Naive thymus-derived CD8-positive, alpha-beta T cell (primary cell): ENCODE measurements at places on chromosomes 4 and X. TPM values are rescaled to one million over a fixed set of nuclear protein-coding genes. Genes with fewer than 3 reads are reported as not detected.

ADH7 gene
- not detected for total RNA-seq

WNK3 gene
- total RNA-seq: 0.88 TPM

VCX3A gene
- total RNA-seq: not detected

APLN gene
- total RNA-seq: not detected

GLOD5 gene
- not detected for total RNA-seq

NLRP2B gene
- total RNA-seq: not detected

HOPX gene
- 5.9 TPM for total RNA-seq

RAI2 gene
- total RNA-seq: 3.2 TPM

DNA sequence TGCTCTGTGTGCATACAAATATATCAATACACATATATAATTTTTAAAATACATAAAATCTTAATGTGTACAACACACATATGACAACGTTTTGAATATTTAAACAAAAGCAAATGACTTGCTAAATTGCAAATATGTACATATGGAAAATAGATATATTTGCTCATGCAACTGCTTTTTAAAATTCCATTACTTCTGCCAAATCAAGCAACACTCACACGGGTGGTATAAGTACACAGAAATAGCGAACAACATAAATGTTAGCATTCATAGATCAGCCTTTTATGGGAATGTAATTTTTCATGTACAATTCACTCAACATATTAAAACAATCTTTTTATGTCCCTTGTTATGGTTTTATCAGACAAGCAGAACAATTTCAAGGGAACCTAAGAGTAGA, 116.3 kb downstream of the DMD start:
- H3K27ac ChIP-seq: no peak overlapping the region
- no peaks in the 10 kb centered on the region for H3K27me3 ChIP-seq
- H3K4me1 ChIP-seq: no peaks in the 10 kb centered on the region
- no peak for DNase-seq
- no peaks in the 10 kb centered on the region for H3K36me3 ChIP-seq

GRCh38 chrX:69321006-69321655, 155.9 kb upstream of the PJA1 start:
- H3K27ac ChIP-seq: no peak overlapping the region
- H3K4me3 ChIP-seq: no peak overlapping the region
- H3K36me3 ChIP-seq: no peaks in the 10 kb centered on the region
- DNase-seq: no peak
- H3K27me3 ChIP-seq: no peaks in the 10 kb centered on the region

DNA sequence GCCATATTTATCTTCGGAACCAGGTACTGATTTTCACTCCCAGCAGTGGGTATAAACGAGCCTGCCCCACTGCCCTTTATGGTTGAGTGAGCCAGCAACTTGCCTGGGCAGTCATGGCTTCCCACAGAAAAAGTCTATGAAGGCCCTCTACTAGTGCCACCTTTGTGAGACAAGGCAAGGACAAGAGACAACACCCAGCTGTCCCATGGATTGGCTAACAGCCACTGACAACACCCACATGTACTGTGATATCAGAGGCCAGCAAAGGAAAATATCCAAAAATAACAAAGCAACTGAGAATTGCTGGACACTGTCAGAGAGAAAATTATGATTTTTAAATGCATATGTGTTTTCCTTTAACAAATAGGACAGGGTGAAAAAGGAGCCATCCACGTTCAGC, 248.4 kb upstream of the TTC29 start:
- H3K27me3 ChIP-seq: no peaks in the 10 kb centered on the region
- DNase-seq: no peak
- H3K4me3 ChIP-seq: no peak overlapping the region
- H3K27ac ChIP-seq: no peak overlapping the region
- H3K4me1 ChIP-seq: no peaks in the 10 kb centered on the region
- no peaks in the 10 kb centered on the region for H3K36me3 ChIP-seq

DNA sequence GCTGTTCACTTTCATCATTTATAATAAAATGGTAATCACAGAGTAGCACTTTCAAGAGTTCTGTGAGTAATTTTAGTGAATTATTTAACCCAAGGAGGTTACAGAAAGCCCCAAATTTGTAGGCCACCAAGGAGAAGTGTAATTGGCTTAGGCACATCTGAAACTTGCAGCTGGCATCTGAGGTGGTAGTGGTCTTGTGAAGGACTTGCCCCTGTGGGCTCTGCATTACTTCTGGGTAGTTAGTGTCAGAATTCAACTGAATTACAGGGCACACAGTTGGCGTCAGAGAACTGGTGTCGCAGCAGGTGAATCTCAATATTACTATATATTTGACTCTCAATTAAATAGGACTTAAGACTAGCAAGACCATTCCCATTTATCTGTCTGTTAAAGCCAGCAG, 36.9 kb downstream of the GPR174 start:
- H3K27ac ChIP-seq: peak overlapping the region; percentile 87
- H3K27me3 ChIP-seq: no peaks in the 10 kb centered on the region
- H3K36me3 ChIP-seq: peaks cover 7% of the 10 kb centered on the region
- H3K4me3 ChIP-seq: no peak overlapping the region
- peaks cover 51% of the 10 kb centered on the region for H3K4me1 ChIP-seq

DNA sequence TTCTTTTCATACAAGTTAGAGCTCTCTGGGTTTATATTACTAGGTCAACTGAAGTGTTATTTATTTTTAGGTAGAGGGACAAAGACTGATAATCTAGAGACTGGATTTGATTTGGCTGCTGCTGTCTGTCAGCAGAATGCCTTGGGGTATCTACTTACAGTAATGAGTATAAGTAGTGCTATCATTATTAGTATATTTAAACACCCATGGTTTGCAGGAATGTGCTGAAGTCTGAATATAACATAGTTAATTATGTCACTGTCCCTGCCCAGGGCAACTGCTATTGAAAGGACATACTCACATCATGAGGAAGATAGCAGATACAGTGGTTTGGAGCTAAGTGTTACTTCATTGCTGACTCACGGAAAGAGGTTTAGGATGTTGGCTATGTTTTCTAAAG, 76.2 kb downstream of the PRRG1 start:
- no peak overlapping the region for H3K27ac ChIP-seq
- no peak for DNase-seq
- H3K4me3 ChIP-seq: no peak overlapping the region
- no peaks in the 10 kb centered on the region for H3K4me1 ChIP-seq

DNA sequence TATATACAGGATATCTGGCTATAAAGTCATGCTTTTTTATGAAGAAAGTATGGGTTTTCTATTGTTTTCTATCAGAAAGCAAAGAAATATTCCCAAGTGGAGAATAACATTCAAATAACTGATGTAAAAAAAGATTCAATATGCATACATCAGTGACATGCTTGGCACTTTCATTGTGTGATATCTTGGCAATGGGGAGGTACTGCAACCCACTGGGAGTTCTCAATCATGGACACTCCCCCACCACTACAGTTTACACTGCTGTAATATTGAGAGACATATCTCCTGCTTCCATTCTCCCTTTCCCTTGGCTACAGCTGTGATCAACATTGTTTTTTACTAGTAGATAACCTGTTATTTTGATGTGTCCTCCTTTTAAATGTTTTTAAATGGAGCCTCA, 257.8 kb downstream of the CAMK2D start:
- H3K27ac ChIP-seq: no peak overlapping the region
- no peak for DNase-seq
- no peak overlapping the region for H3K4me3 ChIP-seq
- no peaks in the 10 kb centered on the region for H3K4me1 ChIP-seq
- H3K36me3 ChIP-seq: peaks cover 51% of the 10 kb centered on the region

DNA sequence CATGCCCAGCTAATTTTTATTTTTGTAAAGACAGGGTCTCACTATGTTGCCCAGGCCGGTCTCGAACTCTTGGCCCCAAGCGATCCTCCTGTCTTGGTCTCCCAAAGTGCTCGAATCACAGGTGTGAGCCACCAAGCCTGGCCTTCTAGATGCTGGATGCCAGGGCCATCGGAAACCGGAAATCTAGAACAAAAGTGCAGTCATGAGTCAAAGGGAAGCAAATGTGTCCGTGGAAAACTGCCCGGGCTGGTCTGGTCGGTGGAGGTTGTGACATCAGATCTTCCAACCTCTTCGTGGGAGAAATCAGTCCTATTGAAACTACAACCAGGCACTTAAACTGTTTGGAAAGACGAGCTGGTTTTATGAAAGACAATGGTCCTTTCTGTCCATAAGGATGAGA, 92.3 kb upstream of the SHOX start:
- H3K36me3 ChIP-seq: no peaks in the 10 kb centered on the region
- no peak overlapping the region for H3K4me3 ChIP-seq
- H3K27ac ChIP-seq: no peak overlapping the region
- no peak for DNase-seq
- no peaks in the 10 kb centered on the region for H3K4me1 ChIP-seq

- H3K36me3 ChIP-seq: no peaks in the 10 kb centered on the region
- no peak overlapping the region for H3K4me3 ChIP-seq
- no peak overlapping the region for H3K27ac ChIP-seq
- DNase-seq: no peak
- H3K27me3 ChIP-seq: no peaks in the 10 kb centered on the region
- no peaks in the 10 kb centered on the region for H3K4me1 ChIP-seq
These were observed 118.4 kb downstream of the TSPAN7 start for GRCh38 chrX:38679695-38680094.

GRCh38 chrX:22135994-22136684, 104.0 kb downstream of the PHEX start:
- H3K36me3 ChIP-seq: no peaks in the 10 kb centered on the region
- no peak for DNase-seq
- H3K27ac ChIP-seq: no peak overlapping the region
- H3K27me3 ChIP-seq: no peaks in the 10 kb centered on the region
- H3K4me1 ChIP-seq: no peaks in the 10 kb centered on the region

DNA sequence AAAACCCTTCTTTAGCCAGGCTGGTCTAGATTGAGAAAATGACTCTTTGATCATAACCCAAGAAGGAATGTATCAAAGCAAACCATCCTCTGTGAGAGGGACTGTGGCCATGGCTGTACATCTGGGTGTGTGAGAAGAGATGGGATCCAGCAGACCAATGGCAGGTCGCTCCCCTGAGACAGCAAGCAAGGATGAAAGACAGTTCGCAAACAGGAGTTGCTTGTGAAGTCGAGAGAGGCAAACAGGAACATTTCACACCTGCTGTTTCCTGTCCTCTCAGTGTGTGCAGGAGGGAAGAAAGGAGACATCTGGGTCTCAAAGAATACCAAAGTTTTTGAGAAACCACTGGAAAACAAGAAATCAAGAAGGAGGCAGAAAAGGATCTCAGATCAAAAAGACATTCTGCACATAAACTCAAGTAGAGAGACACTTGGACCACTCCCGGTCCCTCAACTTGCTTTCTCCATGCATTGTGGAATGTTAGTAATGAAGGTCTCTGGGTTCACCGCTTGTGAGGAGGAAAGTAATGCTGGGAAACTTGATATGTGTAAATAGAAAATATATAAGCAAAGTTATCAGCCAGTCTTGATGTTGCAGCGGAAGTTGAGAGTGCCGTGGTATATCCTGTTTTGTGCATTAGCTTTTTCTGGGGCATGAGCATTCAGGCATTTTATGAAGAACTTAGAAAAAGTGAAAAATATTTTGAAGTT, 327.5 kb downstream of the BMPR1B start:
- no peaks in the 10 kb centered on the region for H3K36me3 ChIP-seq
- no peaks in the 10 kb centered on the region for H3K27me3 ChIP-seq
- no peak overlapping the region for H3K27ac ChIP-seq
- H3K4me3 ChIP-seq: peak overlapping the region; percentile 44

DNA sequence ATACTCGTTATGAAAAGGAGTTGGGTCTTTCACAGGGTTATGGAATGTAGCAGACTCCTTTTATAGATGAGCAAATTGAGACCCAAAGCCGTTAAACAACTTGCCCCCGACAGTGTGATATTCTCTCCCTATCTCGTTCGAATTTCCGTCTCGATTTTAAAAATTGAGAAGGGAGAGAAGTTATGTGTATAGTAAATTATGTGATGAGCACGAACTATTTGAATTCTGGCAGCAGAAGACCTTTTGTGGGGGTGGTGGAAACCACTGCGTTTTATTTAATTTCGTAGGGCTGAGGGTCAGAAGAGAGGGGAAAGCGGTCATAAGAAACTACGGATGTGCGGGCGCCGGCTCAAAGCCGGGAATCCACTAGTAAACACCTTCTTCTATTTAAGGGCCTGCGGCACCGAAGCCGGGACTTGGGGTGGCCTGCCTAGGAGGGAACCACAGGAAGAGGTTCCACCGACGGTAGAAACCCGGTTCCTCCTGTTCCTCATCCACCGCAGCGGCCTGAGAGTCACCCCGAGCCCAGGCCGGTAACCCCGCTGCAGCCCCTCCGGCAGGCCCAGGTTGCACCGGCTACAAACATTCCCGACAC, 1.5 kb upstream of the DDX3X start:
- peak overlapping the region; percentile 100 for H3K27ac ChIP-seq
- H3K4me1 ChIP-seq: peaks cover 35% of the 10 kb centered on the region
- peaks cover 16% of the 10 kb centered on the region for H3K36me3 ChIP-seq

DNA sequence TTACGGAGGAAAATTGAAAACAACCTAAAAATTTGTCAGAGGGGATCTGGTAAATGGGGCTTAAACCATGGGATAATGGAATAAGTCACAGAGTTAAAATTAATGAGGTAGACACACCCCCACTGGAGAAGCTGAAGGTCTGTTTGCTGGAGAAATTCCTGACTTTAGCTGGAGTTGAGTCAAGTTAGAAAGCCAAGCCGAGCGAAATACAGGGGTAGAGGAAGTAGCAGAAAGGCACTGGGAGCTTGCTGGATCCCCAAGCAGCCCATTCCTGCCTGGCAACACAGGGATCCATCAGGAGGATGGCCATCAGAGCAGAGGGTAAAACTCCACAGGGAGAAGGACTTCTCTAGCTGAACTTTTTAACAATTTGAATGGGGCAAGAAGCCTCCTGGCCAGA, 163.8 kb downstream of the ATRX start:
- no peak overlapping the region for H3K4me3 ChIP-seq
- H3K4me1 ChIP-seq: peaks cover 18% of the 10 kb centered on the region
- H3K27me3 ChIP-seq: no peaks in the 10 kb centered on the region
- no peak for DNase-seq
- H3K36me3 ChIP-seq: peaks cover 56% of the 10 kb centered on the region
- H3K27ac ChIP-seq: no peak overlapping the region

- DNase-seq: no peak
- no peaks in the 10 kb centered on the region for H3K36me3 ChIP-seq
- no peak overlapping the region for H3K4me3 ChIP-seq
- H3K27ac ChIP-seq: no peak overlapping the region
- H3K27me3 ChIP-seq: no peaks in the 10 kb centered on the region
These were observed 92.0 kb upstream of the TEX13D start for GRCh38 chrX:124240422-124240821.

DNA sequence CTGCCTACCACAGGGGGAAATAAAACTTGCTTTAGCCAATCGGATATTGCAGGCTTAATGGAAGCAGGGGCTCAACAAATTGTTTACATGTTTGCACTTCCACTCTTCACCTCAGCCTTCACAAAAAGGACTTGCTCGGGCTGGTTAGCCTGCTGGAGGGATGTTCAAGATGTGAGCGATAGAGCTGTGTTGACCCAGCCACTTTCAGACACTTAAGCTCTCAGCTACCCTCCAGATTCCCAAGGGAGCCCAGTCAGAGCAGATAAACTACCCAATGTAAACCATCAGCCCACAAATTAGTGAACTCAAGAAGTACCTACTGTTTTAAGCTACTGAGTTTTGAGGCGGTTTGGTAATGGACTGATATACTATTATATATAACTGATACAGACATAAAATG, 508.4 kb upstream of the FTHL17 start:
- DNase-seq: no peak
- H3K4me1 ChIP-seq: no peaks in the 10 kb centered on the region
- peaks cover 5% of the 10 kb centered on the region for H3K36me3 ChIP-seq
- H3K27ac ChIP-seq: no peak overlapping the region
